Kasumi-1 (cell line): ENCODE measurements at places on chromosomes 2 and 18.
A peak's percentile ranks its signal among the peaks of the same experiment; 100 is the strongest.

DNA sequence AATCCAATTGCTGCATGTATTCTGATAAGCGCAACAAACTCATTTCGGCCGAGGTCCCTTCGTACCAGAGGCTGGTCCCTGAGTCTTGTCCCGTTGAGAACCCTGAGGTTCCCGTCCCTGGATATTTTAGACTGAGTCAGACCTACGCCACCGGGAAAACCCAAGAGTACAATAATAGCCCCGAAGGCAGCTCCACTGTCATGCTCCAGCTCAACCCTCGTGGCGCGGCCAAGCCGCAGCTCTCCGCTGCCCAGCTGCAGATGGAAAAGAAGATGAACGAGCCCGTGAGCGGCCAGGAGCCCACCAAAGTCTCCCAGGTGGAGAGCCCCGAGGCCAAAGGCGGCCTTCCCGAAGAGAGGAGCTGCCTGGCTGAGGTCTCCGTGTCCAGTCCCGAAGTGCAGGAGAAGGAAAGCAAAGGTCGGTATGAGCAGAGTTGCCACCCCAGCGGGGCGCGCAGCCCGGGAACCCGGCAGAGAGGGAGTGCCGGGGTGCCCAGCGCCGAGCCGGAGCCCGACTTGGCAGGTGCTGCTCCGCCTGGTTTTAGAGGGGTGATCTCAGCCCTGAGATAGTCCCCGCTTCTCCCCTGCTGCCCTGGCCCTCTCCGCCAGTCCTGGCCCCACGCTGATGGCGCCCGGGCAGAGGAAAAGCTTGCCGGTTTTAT lies 714 bp downstream of the HOXD10 start:
- no peak for DNase-seq

GRCh38 chr18:75527848-75528685 lies 100.6 kb upstream of the SMIM21 start:
- no peak for DNase-seq

DNA sequence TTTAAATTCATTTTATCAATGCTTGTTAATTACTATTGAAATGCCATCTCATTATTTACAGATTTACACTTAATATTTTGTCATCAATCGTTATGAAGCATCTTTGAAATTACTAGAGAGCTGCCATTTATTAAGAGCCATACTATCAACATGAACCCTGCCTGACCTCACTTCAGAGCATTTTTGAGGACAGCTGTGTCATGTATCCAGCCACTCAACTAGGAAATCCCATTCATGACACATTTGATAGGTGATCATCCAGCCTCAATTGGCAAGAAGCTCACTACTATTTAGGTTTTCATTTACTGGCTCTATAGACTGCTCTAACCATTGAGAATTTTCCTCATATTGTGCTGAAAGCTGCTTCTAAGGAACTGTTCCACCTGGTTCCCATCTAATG lies 40.6 kb upstream of the TLK1 start:
- no peak for DNase-seq

DNA sequence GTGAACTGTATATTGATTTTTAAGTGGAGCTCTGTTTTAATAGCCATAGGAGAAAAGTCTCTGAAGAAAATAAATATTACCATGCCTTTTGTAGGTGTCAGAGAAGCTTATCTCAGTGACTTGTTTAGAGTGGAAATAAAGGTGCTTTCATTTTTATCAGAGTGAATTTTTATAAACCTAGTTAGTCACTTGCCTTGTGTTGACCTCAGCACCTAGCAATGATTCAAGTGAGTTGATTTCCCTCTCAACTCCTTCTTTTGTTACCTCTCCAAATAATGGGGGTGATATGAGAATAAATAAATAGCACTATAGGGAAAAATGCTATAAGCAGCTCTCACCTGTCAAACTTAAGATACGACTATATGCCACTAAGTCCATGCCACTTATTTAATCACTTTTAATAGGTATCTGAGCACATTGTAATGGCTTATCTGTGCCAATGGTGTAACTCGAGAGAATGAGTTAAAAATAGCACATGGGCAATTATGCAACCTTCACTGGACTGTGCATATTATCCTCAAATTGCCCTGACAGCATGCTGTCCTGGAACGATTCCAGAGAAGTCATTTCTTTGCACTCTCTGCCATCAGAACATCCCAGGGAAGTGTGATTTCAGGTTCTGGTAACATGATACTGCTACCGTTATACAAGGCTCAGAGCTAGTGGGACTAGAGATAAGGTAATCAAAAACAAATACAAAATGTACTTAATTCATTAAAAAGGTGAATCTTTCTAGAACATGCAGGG lies 290.8 kb downstream of the CCDC85A start:
- DNase-seq, result no peak

- no peak for DNase-seq
Observed at GRCh38 chr2:241844831-241845578, 13.7 kb downstream of the PDCD1 start.

DNA sequence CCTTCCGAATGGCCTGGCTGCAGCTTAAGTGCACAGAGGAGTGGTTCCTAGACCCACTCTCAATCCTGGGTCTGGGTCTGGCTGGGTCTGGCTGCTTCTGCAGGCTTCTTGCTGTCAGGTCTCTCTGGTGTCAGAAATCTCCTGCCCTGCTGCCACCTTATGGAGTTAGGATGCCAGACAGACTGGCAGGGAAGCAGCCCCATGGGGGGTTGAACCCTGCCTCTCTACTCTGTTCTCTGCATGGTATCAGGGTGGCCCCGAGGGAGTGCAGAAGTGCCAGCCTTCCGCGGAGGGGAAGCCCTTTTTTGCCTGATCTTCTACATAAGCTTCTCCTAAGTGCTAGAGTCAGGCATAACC lies 89.4 kb downstream of the ZCCHC2 start:
- no peak for DNase-seq

- no peak for DNase-seq
Observed at GRCh38 chr2:149226790-149227189, 103.6 kb upstream of the LYPD6 start.

GRCh38 chr2:29269765-29270109 lies 154.5 kb downstream of the CLIP4 start:
- no peak for DNase-seq

- DNase-seq, result no peak
Observed at GRCh38 chr2:11869391-11869991, 123.1 kb downstream of the LPIN1 start.

GRCh38 chr2:184756885-184757284 lies 158.6 kb downstream of the ZNF804A start:
- DNase-seq, result no peak

DNA sequence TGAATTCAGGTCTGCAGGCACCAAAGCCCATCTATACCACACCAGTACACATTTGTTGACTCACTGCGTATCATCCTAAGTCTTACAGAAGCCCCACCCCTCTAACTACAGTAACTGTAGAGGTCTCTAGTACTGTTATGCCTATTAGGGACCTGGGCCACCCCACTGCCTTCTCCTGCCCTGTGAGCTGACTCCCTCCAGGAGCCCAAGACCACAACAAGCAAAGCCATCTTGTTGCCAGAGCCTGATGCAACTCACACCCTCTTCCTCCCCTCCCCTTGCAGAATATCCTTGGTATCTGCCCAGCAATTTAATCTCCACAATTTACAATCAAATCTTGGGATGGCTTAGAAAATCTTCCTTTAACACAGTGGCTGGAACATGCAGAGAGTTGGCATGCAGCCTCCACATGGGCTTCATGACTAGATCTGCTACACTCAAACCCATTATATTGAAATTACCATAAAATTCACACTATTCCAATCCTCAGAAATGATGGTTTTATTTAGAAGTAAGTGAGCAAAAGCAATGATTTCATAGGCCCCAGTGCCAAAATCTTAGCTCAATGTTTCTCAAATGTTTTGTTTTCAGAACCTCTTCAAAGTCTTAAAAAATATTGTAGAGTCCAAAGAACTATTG lies 17.7 kb upstream of the CYP1B1 start:
- DNase-seq, result no peak

GRCh38 chr2:12504443-12504842 lies 212.3 kb upstream of the TRIB2 start:
- DNase-seq, result no peak

GRCh38 chr2:128488434-128488833 lies 169.8 kb upstream of the HS6ST1 start:
- DNase-seq, result no peak

DNA sequence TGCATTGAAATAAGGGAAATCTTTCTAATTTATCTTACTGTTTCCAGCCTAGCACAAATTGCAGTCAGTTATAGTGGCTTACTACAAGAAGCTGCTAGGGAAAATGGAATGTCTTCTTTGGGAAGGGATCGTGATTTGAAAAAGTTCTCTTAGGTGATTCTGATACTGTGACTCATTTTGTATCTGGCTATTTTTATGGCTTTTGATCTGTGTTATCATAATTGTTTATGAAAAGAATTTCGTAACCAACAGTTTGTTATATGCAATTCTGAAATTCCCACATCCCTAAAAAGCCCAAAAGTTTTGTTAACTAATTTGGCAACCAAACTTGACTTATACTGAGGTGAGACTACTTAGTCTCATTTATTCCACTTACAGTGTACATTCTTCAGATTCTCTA lies 12.4 kb downstream of the PTPN4 start:
- DNase-seq, result no peak

DNA sequence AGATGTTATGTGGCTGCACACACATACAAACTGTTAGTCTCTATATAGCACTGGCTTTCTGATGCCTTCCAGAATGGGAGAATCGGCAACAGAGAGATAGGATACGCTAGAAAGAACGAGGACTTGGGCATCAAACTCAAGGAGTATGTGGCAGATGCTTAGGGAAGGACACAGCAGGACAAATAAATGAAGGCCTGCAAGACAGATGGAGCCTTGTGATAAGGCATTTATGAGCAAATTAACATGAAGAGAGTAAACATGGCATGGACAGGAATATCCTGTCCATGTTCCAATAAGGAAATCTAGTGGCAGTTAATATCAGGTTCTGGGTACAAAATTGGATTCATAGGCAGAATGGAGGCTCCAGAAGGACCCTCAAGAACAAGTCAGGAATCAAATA lies 136.9 kb downstream of the SLC4A10 start:
- DNase-seq, result no peak

- DNase-seq, result no peak
Observed at GRCh38 chr2:26623541-26624495, 17.3 kb downstream of the CIB4 start.

- DNase-seq, result no peak
Observed at GRCh38 chr18:49059028-49059834, 108.5 kb upstream of the SMAD7 start.

- DNase-seq, result no peak
Observed at GRCh38 chr2:86703704-86704361, 16.3 kb upstream of the RMND5A start.

- DNase-seq, result no peak
Observed at GRCh38 chr18:50742952-50743351, 76.9 kb downstream of the MRO start.

DNA sequence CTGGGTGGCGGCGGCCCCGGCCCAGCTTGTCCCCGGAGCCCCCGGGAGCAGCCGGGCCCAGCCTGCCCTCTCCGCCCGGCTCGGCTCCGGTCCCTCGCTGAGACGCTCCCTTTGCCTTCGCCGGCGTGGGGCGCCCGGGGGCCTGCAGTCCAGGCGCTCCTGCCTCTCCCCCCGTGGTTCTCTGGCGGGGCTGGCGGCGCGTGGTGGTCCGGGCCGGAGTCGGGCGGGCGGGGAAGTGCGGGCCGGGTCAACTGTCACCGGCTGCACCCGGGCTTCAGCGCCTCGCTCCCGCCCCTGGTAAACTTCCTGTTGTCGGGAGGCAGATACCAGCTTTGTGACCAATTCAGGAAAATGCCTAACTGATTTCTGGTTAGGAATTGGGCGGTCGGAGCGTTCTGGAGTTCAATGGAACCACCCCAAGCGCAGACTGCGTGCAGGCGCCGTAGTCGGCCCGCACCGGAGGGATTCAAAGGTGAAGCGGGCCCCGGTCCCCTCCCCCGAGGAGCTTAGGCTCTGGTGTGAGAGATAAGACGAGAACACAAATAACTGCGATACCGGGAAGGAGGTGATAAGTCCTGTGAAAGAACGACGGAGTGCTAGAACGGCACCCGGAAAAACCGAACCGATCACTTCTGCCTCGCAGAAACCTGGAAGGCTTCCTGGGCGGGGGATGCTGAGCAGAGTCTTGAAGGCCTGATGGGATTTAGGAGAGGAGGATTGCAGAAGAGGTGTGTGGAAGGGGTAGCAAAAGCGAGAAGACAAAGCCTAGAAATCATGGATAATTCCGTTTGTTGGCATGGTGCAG lies 891 bp downstream of the CAB39 start:
- no peak for DNase-seq

- peak; percentile 86 for DNase-seq
Observed at GRCh38 chr2:46569061-46569560, 89.7 kb downstream of the TMEM247 start.

- no peak for DNase-seq
Observed at GRCh38 chr2:170485254-170486026, 229.7 kb upstream of the SP5 start.

DNA sequence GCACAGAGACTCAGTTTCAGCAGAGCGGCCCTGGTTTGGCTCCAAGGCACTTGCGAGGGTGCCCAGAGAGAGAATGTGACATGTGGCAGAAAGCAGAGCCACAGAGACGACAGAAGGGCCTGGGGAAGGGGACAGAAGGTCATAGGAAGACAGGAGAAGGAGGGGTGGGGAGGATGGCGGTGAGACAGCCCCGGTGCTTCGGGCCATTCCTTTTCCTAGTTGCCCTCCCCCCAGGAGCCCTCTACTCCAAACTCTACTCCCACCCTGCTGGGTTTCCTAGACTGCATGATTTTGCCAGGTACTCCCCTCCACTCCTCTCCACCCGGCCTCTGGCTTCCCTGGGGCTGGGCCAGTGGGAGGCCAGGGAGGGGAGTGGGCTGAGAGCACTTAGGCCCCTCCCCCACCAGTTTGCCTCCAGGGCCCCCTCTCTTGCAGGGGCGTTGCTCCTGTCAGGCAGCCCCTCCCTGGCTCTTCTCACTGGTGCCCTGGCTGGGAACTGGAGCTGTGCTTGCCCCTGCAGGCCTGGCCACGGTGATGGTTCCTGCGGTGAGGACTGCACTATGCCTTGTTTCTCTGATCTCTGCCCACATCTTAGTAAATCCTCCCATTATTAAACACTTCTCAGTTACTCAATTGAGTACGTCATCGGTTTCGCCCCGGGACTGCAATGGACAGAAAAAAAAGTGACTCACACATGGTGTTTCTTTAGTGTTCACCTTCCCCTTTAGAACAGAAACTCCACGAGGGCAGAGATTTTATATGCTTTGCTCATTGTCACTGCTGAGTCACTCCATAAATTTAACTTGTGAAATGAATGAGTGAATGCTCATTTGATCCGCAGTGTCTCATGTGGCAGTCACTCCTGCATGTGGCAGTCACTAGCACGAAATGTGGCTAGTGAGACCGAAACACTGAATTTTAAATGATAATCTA lies 58.7 kb upstream of the SP3 start:
- peak; percentile 18 for DNase-seq

DNA sequence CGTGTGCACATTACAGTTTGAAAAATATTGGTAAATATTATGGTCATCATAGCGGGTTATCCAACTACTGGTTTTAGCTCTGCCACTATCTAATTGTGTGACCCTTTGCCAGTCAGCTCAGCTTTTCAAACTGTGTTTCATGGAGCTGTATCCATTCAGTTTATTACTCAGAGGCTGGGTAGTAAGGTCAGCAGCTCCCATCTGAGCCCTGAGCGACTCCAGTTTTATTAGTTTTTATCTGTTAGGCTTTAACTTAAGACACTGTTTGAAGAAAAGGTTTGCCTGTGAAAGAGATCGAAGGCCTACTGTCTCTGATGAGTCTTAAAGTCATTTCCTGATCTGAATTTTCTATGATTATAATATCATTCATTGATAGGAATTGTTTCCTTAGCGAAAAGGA lies 76.3 kb downstream of the DPP10 start:
- DNase-seq, result no peak

GRCh38 chr2:219490186-219490585 lies 8.5 kb upstream of the GMPPA start:
- no peak for DNase-seq
